ENCODE measurements at places on chromosomes 3 and 15. TPM values are rescaled to one million over a fixed set of nuclear protein-coding genes. Genes with fewer than 3 reads are reported as not detected.

Gene STAB1
- total RNA-seq, result 3.0 TPM

Gene FHIT
- 9.1 TPM for total RNA-seq

DNA sequence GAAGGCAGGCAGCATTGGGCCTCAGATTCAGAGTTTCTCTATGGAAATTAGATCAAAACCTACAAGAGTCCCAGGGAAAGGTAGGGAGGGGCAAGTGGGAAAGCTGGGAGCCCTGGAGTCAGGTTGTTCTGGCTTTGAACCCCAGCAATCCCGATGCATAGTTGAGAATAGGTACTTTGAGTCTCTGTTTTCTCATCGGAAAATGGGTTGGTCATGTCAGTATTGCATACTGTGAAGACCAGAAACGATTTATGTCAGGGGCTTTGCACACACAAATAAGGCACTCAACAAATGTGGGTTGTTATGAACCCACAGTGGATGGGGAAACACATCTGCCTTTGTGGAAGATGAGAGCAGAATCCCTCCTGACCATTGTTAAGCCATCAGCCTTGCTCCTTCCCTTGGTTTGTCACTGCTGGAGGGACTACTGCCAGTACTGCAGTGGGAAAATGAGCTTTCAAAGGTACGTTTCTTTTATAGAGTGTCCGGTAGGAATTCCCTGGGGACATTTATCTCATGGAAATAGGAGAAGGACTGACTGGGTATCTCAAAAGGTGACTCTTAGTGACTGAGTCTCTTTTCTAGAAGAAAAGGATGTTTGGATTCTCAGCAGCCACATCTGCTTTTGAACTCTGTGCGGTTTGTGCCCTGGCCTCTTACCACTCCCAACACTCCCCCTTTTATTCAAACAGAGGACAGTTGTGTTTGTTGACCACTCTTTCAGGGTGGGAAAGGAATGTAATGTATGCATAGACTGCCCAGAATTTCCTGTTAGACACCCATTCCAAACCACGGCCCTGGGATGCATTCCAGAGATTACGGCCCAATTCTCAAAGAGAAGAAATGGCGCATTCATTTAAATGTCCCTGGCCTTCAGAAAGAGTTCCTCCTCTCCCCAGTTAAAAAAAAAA lies 54.6 kb upstream of the VILL start:
- no peak overlapping the region for H3K4me3 ChIP-seq
- peaks cover 9% of the 10 kb centered on the region for H3K4me1 ChIP-seq
- no peaks in the 10 kb centered on the region for H3K36me3 ChIP-seq
- DNase-seq, result peak; percentile 78
- no peaks in the 10 kb centered on the region for H3K27me3 ChIP-seq

- no peak overlapping the region for H3K27ac ChIP-seq
- H3K27me3 ChIP-seq, result peaks cover 50% of the 10 kb centered on the region
- H3K36me3 ChIP-seq, result no peaks in the 10 kb centered on the region
- H3K4me1 ChIP-seq, result peaks cover 41% of the 10 kb centered on the region
- H3K4me3 ChIP-seq, result peak overlapping the region; percentile 24
These were observed 277.5 kb upstream of the RGMA start for GRCh38 chr15:93366387-93367100.

DNA sequence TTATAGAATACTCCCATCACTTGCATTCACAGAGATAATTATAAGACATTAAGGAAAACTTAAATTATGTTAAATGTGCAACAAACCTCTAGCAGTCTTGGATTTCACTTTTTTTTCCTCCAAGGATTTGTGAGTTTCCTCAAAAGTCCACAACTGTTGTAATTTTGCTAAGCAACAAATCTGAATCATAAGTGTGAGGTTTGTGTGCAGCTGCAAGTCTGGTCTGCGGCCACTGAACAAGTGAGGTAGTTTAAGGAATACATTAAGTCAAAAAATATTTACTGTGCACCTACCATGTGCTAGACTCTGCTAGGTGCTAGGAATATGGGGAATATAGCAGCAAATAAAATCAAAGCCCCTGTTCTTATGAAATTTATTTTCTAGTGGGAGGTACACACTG lies 70.2 kb downstream of the LRRC28 start:
- DNase-seq, result no peak
- no peak overlapping the region for H3K27ac ChIP-seq
- no peak overlapping the region for H3K4me3 ChIP-seq

All from GM23338 (cell line).